ENCODE measurements at places on chromosomes 2 and 18.

- DNase-seq: no peak
These were observed 44.7 kb downstream of the PSD4 start for GRCh38 chr2:113218283-113219091.

DNA sequence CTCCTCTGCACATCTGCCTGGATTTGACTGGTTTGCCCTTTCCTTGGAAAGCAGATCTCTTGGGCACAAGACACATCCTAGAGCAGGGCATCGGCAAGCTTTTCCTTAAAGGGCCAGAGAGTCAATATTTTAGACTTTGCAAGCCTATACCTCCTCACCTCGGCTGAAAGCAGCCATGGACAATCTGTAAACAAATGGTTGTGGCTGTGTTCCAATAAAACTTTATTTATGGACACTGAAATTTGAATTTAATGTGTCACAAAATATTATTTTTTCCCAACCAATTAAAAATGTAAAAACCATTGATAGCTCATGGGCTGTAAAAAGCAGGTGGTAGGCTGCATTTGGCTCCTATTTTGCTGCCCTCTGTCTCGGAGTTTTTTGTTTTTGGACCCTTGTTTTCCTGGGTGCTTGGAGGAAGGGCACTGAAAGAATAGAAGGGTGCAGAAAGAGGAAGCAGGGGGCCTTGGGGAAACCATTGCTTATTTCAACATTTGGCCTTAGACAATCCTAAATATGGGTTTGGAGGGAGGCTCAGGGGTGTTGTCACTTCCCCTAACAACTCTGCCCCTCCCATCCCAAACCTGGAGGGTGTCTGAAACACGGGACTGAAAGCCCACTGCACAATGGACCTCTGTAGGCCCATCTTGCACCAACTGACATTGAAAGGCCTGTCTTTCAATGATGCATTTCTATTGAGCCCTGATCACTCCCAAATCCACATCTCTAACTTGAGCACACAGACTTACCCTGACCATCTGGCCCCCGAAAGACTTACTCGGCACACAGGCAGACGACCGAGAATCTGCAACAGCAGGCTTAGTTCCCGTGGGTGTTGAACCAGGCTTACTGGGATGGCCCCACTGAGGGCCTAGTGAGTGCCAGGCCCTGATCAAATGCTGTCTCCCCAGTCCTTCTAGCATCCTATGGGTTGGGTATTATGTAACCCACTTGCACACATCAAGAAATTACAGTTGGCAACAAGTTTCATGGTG lies 7.1 kb upstream of the ZFP36L2 start:
- DNase-seq: no peak

GRCh38 chr2:187495324-187495723 lies 47.3 kb upstream of the CALCRL start:
- no peak for DNase-seq

DNA sequence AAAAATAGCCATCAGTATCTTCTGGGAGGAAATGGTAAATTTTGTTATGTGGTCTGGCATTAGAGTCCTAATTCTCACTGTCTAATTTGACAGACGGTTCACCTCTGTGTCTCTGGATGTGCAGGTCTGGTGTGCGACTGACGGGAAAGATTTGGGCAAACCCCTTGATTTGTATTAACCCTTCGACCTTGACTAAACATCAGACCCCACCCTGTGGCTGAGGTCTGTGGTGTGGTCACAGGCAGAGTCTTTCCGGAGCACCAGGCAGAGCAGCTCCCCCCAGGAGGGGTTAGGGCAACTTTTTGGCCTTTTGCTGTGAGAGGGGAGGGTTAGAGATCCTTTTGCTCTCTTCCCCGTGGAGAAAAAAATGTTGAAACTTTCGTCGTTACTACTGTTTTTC lies 6.4 kb downstream of the TWIST2 start:
- DNase-seq: no peak

- DNase-seq: no peak
These were observed 3.8 kb downstream of the LRRFIP1 start for GRCh38 chr2:237631007-237631785.

DNA sequence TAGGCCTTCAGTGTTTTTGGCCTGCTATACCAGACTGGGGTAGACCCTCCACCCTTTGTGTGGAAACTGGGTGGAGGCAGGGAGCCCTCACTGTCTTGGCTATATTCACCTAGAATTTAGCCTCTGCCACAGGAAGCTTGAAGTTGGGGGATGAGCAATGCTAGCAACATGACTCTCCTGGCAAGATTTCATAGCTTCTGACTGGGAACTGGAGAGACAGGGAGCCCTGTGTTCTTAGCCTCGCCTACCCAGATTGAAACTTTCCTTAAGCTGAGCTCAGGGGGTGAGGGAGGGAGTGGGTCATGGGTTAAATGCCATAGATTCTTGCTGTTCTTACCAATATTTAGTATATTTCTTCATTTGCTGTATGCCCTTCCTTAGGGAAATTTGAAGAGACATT lies 46.8 kb upstream of the FAM98A start:
- DNase-seq: no peak

GRCh38 chr2:1864301-1864980 lies 120.1 kb upstream of the PXDN start:
- no peak for DNase-seq

GRCh38 chr2:158923180-158923594 lies 45.3 kb upstream of the TANC1 start:
- no peak for DNase-seq

DNA sequence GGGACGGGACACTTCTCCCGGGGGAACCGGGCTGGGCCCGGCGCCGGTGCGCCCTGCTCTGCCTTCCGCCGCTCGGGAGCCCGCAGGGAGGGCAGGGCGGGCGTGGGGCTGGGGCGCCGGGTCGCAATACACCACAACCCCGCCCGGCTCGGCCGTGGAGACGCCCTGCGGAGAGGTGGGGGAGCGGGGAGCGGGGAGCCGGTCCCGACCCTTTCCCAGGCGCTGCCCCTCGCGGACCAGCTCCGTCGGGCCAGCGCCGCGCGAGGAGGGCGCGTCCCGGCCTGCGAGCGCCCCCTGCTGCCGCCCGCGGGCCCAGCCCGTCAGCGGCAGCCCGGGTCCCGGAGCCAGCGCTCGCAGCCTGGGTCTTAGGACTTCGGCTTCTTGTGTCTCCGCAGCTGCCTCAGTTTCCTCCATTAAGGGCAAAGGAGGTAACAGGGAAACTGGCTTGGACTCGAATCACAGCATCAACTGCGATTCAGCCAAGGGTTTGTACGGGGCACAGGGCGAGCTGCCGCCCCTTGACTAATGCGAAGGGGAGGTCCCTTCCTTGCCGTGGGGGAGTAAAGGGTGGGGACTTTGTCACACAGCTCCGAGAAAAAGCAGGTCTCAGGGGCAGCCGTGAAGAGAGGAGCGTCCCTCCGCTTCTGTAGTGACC lies 635 bp upstream of the ADRA2B start:
- DNase-seq: no peak

GRCh38 chr2:43314299-43314927 lies 88.0 kb upstream of the ZFP36L2 start:
- DNase-seq: no peak

GRCh38 chr2:191020742-191021381 lies 6.9 kb upstream of the STAT1 start:
- no peak for DNase-seq

DNA sequence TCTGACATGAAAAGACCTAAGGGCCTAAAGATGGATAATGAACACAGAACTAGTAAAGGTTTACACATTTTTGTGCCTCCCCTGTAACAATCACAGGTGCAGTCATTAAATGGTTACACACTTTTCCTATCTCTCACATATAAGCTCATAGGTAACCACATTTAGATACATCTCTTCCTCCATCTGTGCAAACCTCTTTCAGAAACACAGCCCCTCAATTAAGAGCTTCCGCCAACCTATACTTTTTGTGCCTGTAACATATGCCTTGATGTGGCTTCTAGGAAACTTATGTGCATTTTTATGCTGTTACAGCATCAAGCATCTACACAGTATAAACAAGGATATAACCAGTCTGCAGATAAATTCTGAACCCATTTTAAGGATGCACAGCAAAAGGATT lies 643.3 kb downstream of the BCL11A start:
- DNase-seq: no peak

- no peak for DNase-seq
These were observed 95.5 kb upstream of the AGAP1 start for GRCh38 chr2:235398321-235398720.

DNA sequence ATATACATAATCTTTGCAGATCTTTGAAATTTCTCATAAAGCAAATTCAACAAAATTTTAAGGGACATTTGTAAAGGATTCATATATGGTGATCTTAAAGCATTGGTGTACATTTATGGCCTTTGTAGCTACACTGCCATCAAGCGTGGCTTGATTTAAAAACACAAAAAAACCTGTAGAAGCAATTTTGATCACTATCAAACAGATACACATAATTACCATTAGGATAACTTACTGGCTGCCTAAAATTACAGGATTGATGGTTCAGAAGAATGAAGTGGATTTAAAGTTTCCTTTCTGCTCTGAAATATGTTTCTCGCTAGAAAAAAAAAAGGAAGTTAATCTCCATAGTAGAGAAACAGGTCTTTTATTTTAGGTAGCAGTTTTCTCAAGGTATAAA lies 31.4 kb downstream of the MAPRE2 start:
- DNase-seq: no peak

DNA sequence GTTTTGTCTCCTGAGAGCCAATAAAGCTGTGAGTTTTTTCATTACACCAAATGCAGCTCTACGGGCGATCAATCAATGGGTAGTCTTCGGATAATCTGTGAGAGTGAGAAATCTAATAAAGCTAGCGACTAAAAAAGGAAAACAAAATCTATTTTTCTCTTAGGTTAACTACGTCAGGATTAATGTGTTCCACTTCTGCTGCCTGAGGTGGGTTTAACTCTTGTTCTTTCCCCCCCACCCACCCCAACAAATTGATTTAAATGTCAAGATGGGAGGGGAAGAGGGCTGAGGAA lies 63.0 kb upstream of the PSMD14 start:
- no peak for DNase-seq

DNA sequence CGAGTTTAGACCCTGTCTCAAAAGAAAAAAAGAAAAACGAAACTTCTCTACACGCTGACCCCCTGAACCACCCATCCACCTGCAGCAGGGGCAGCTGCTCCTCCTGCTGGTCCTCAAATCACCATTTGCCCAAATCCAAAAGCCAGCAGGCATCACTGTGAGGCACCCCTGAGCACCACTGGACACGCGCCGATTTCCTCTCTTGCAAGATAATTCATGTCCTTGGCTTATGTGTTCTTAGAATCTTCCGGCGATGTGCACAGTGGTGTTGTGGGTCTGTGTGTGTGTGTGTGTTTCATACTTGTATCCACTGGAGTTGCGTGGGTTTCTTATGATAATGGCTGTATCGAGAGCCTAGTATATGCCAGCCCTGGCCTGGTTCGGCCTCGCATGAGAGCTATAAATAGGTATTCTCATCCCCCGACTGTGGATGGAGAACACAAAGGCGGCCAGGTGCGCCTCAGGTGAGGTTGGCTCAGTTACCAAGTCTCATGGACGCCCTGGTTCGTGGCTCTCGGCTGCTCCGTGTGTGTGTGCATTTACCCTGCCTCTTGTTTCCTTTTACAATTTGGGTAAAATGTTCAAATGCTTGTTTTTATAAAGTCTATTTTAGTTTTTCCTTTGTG lies 235.5 kb downstream of the HDAC4 start:
- DNase-seq: no peak

GRCh38 chr2:186031229-186031628 lies 292.6 kb downstream of the FSIP2 start:
- no peak for DNase-seq

GRCh38 chr2:1623906-1624445 lies 120.3 kb downstream of the PXDN start:
- DNase-seq: no peak

GRCh38 chr2:150570712-150571111 lies 83.2 kb upstream of the RND3 start:
- no peak for DNase-seq

DNA sequence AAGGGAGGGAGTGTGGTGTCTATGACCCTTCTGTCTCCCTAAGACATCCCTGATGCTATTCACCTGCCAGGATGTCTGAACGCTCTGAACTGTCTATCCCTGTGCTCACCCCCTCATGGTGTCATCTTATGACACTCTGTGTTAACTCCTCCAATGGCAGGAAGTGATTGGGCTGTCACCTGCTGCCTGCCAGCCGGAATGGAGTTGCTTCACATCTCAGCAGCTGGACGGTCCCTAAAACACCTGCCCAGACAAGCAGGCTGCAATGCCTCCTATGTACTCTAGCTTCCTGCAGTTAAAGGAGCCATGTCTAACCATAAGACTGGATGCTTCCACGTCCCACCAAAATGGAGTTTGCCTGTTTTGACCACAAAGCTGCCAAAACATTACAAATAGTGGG lies 99.9 kb downstream of the CPO start:
- DNase-seq: no peak

DNA sequence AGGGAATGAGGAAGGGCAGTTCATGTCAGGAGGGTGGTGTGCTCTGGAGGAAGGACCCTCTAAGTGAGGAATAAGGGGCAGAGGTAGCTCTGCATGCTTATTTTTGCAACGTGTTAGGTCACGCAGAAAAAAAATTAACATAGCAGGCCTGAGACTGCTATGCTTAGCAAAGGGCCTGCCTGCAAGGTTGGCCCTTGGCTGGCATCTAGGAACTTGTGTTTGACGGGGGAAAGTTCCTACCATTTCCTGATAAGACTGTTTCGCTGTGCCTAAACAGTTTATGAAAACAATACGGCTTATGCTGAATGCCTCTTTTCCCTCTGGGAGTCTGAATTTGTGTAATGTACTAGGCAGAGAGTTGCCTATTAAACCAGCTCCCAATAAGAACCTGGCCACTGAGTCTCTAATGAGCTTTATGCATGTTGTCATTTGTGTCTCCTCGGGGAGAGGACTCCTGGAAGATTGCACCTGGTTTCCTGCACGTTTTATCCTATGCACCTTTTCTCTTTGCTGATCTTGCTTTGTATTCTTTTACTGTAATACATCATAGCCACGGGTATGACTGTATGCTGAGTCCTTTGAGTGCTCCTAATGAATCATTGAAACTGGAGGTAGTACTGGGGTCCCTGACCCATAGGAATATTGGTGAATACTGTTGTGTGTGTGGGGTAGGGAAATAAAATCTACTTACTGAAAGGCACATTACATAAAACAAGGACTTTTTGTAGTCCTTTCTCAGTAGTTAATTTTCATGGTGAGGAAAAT lies 169.0 kb downstream of the PRPF40A start:
- DNase-seq: no peak

DNA sequence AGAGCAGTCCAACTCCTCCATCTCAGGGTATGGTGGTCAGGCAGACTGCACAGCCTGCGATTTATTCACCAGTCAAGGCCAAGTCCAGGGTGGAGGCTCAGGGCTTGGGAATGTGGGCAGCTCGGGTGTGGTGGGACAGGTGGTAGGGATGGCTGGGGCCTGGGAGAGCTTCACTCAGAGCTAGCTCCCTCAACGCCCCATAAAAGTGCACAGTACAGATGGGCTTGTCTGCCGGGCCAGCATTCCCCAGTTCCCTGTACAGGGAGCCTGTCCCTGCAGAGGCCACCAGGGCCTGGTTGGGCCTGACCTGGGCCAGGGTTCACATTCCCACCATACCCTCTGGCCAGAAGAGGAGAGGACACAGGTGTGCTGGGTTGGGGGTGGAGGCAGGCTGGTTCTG lies 49.2 kb upstream of the OTOS start:
- no peak for DNase-seq

DNA sequence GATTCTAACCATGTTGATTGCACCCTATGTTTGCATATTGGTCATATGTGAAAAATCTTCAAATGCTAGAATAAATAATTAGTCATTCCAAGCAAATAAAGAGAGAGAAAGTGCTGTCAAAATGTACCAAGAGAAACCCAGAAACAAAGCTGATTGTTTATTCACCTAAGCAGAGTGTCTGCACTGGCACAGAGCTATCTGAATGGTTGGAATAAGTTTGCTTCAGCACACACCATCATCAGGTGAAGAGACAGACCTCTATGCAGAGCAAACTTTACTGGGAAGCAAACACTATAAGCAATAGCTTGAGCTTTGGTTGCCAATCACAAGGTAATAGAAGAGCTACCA lies 25.4 kb downstream of the DSG4 start:
- no peak for DNase-seq

Data from CMK (cell line).